Posterior vena cava (tissue), 2 donors: ENCODE measurements at places on chromosomes 7 and 10. TPM values are rescaled to one million over a fixed set of nuclear protein-coding genes. Genes with fewer than 3 reads are reported as not detected.

DNA sequence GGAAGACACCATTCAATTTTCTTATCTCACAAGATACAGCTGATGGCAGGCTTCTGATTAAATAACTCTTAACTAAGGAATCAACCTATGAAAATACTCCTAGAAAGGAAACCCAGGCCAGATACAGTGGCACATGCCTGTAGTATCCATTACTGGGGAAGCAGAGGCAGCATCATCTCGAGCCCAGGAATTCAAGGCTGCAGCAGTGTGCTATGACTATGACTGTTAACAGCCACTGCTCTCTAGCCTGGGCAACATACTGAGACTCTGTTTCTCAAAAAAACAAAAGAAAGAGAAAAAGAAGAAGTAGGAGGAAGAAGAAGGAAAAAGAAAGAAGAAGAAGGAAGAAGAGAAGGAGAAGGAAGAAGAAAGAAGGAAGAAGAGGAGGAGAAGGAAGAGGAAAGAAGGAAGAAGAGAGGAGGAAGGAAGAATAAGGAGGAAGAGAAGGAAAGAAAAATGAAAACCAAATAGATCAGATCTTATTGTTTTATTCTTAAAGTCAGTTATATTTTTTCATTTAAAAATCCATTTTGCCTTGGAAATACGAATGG lies 18.0 kb downstream of the DPY19L1 start:
- DNase-seq: no peak

GRCh38 chr10:129775681-129776080 lies 188.4 kb downstream of the EBF3 start:
- peak; percentile 57 for DNase-seq

Gene HHEX
- 9.9 TPM for total RNA-seq

Gene PRSS1
- not detected for total RNA-seq

- no peak for DNase-seq
Measured at GRCh38 chr10:10892290-10892875, 125.3 kb upstream of the CELF2 start.

DNA sequence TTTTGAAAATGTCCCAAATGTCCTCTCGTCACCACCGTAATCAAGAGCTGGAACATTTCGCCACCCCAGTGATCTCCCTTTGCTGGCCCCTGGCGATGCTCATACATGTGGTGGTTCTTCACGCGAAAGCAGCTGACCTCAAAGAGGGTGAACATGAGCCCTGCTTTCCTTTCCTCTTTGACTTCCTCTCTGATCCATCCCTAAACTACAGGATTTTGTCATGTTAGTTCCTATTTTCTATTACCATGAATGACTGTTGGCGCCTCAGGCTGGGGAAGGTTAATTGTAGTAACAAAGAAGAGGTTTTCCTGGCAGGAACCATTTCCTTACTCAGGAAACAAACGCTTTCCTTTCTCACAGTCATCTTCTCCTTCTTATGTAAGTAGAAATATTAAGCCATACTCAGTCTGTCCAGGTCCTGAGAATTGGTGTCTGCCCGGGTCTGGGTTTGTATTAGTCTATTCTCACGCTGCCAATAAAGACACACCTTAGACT lies 114.5 kb downstream of the INSYN2A start:
- DNase-seq: no peak

- DNase-seq: no peak
Measured at GRCh38 chr10:122087436-122087835, 98.5 kb downstream of the TACC2 start.
